ENCODE measurements at places on chromosomes 11 and 22. TPM values are rescaled to one million over a fixed set of nuclear protein-coding genes. Genes with fewer than 3 reads are reported as not detected.
A peak's percentile ranks its signal among the peaks of the same experiment; 100 is the strongest.

DNA sequence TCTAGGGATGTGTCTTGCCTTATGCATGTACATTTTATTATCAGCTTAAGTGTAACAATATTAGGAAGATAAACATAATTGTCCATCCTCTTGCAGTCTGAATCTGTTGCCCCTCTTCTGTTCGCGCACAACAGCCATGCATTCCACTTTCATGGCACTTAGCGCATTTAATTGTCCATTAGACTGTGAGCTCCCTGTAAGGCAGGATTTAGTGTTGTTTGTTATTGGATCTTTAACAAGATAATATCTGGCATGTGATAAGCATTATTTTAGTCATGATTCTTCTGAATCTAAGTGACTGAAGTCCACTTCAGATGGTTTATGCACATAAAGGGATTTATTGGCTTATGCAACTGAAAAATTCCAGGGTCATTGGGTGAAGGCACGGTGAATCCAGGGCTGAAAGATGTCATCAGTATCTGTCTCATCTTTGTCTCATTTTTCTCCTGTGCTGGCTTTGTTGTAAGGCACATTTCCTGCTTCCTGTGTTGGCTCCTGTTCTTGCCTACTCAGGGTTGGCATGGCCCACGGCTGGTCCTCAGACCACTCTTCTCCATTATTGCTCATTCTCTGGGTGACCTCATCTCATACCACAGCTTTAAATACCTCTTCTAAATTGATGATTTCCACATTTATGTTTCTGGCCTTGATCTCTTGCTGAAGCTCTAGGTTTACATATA, 37.6 kb downstream of the ATXN10 start:
- H3K36me3 ChIP-seq, result peaks cover 36% of the 10 kb centered on the region
- H3K27me3 ChIP-seq, result no peaks in the 10 kb centered on the region
- peak overlapping the region; percentile 15 for H3K27ac ChIP-seq
- peaks cover 17% of the 10 kb centered on the region for H3K4me1 ChIP-seq

Gene PATE2
- not detected for total RNA-seq

Gene GRIA4
- not detected for total RNA-seq

DNA sequence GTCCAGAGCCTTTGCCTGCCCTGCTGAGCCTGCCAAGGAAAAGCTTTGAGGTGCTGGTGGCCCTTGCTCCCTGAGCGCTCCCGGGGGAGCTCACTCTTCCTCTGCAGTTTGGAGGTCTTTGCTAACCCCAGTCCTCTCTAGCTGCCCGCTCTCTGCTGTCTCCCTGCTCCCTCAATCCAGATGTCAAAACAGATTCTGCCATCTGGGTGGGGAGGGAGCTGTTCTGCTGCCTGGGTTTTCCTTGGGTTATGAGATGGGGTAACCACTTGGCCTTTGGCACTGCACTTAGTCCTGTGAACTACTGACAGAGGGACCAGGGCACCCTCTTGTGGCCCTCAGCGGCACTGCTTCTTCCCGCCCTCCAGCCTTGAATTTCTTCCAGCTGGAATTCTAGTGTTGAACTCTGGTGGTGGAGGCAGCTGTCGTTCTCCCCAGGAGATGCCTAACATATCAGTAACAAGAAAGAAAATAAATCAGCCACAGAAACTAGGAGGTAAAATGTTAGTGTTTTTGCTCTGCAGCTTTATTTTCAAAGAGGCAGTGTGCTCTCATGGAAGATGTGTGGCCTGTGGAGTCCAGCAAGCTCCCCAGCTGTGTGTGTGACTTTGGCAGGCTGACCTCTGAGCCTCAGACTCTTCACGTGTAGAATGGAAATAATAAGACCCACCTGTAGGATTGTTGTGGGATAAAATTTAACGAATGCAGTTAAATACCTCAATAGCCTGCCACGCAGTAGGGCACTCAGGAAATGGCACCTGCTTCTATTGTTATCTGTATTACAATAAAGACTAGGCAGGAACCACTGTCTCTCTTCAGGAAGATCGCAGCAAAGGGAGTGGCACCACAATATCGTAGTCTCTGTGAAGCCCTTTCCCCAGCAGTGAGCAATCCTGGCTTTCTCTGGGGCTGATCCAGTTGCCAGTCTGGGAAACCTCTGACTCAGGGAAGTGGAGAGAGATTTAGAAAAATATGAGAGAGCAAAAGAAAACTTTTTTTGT, 23.4 kb downstream of the ARFGAP2 start:
- peak; percentile 65 for DNase-seq
- no peak overlapping the region for H3K4me3 ChIP-seq
- H3K4me1 ChIP-seq, result peaks cover 32% of the 10 kb centered on the region

DNA sequence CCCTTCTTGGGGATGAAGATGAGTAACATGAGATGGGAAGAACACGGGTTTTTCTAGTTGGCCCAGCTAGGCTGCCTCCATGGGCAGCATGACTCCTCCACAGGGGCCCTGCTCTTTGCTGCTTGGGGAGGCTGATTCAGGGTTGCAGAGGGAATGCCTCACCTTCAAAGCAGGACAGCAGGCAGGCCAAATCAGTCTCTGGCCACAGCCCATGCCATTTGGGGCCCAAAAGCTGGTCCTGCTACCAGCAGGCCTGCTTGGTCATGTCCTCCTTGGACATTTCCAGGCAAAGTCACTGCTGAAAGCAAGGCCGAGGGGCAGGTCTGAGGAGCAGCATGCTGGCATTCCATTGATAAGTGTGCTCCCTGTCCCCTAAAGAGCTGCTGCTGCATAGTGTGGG, 13.8 kb upstream of the MAPK8IP1 start:
- H3K27ac ChIP-seq, result no peak overlapping the region
- no peak for DNase-seq

Gene DEPDC7
- 1.6 TPM for total RNA-seq

Gene CEND1
- 3.7 TPM for total RNA-seq

DNA sequence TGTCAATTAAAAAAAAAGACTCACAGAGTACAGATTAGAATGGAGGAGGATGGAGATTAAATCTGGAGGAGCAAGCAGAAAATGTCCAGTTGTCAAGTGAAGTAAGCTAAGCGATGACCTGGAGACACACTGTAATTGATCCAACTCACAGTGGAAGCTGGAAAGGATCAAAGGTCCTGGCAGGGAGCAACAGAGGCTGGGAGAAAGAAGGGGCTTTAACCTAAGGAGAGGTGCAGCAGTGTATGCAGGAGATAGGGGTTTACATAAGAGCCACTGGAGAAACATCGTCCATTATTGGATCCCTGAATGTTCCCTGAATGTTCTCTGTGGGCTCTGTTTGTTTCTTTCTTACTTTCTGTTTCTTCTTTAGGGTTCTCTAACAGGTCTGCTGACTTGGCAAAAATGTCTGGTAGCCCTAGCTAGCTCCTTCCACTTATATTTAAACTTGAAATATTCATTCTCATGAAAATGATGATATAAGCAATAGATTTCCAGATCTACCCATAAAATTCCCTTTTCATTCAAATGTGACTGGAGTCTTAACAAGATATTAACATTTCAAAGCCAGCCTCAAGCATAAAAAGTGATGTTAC, 30.1 kb upstream of the CAT start:
- H3K4me3 ChIP-seq, result no peak overlapping the region
- H3K27me3 ChIP-seq, result peaks cover 48% of the 10 kb centered on the region
- no peak overlapping the region for H3K27ac ChIP-seq
- peaks cover 12% of the 10 kb centered on the region for H3K4me1 ChIP-seq
- H3K36me3 ChIP-seq, result peaks cover 3% of the 10 kb centered on the region
- no peak for DNase-seq

- no peak overlapping the region for H3K27ac ChIP-seq
- no peak overlapping the region for H3K4me3 ChIP-seq
- no peak for DNase-seq
- peaks cover 11% of the 10 kb centered on the region for H3K36me3 ChIP-seq
- peaks cover 4% of the 10 kb centered on the region for H3K4me1 ChIP-seq
Measured at GRCh38 chr22:19098157-19098556, 24.1 kb downstream of the DGCR2 start.

- peak overlapping the region; percentile 52 for H3K27ac ChIP-seq
- H3K36me3 ChIP-seq, result peaks cover 11% of the 10 kb centered on the region
- DNase-seq, result no peak
Measured at GRCh38 chr22:40240160-40240559, 62.4 kb downstream of the TNRC6B start.

DNA sequence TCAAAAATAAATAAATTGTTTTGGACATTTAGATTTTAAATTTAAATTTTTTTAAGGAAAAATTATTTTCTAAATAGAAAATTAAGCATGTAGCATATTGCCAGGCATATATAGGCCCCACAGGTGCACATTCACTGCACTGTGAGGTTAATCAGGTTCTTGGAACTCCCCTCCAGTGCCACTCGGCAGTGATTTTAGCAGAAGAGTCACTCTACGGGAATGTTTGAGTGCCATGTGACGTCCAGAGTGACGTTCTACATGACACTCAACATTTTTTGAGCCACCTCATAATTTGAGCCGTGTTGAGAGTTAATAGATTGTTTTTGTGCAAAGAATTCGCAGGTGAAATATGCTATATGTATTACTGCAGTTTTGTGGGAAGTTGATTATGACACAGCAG, 77.4 kb downstream of the SWAP70 start:
- no peak for DNase-seq
- no peak overlapping the region for H3K27ac ChIP-seq
- H3K36me3 ChIP-seq, result peaks cover 26% of the 10 kb centered on the region
- no peaks in the 10 kb centered on the region for H3K27me3 ChIP-seq
- no peak overlapping the region for H3K4me3 ChIP-seq

Gene BET1L
- total RNA-seq, result 28.8 TPM

GRCh38 chr11:124762105-124762623, at the start of gene ESAM:
Gene ESAM, minus strand, starts transcription at chr11:124762290. Its CDS starts 136 bp downstream, at chr11:124762154.
- H3K27me3 ChIP-seq, result peaks cover 42% of the 10 kb centered on the region
- H3K36me3 ChIP-seq, result peaks cover 1% of the 10 kb centered on the region
- H3K4me3 ChIP-seq, result peak within 1 kb of the TSS; percentile 74
- H3K4me1 ChIP-seq, result peaks cover 19% of the 10 kb centered on the region
- DNase-seq, result peak; percentile 79

DNA sequence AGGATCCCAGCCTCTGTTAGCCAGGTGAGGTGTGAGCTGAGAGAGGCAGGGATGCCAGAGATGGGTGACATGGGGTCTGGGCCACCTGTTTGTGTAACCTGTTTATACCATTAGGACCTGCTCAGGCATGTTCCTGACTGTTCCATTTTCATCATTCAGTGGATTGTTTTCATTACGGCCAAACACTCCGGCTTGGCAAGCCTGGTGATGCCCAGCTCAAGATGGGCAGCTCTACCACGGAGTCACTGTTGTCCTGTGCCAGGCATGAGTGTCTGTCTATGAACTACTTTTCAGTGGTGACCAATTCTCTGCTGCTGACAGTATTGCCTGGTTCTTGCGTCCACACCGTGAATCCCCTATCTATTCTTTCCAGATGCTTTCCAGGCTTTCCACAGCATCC, 71.5 kb upstream of the SLC22A12 start:
- H3K27me3 ChIP-seq, result peaks cover 29% of the 10 kb centered on the region
- no peak overlapping the region for H3K27ac ChIP-seq
- no peak for DNase-seq
- H3K4me3 ChIP-seq, result no peak overlapping the region
- no peaks in the 10 kb centered on the region for H3K36me3 ChIP-seq

Gene SLC22A12
- not detected for total RNA-seq

GRCh38 chr11:115751243-115752015, 247.2 kb upstream of the CADM1 start:
- no peaks in the 10 kb centered on the region for H3K4me1 ChIP-seq
- no peak for DNase-seq
- no peaks in the 10 kb centered on the region for H3K36me3 ChIP-seq
- H3K27ac ChIP-seq, result no peak overlapping the region
- peaks cover 3% of the 10 kb centered on the region for H3K27me3 ChIP-seq

Gene C11orf91
- not detected for total RNA-seq

Gene MS4A2
- total RNA-seq, result not detected

- no peak for DNase-seq
- H3K27ac ChIP-seq, result no peak overlapping the region
- no peaks in the 10 kb centered on the region for H3K36me3 ChIP-seq
- H3K27me3 ChIP-seq, result no peaks in the 10 kb centered on the region
- H3K4me3 ChIP-seq, result no peak overlapping the region
Measured at GRCh38 chr11:131666617-131667016, 296.2 kb downstream of the NTM start.

Gene SPTBN2
- 0.41 TPM for total RNA-seq

Gene OR56A1
- total RNA-seq, result not detected

Gene FGF3
- total RNA-seq, result not detected

DNA sequence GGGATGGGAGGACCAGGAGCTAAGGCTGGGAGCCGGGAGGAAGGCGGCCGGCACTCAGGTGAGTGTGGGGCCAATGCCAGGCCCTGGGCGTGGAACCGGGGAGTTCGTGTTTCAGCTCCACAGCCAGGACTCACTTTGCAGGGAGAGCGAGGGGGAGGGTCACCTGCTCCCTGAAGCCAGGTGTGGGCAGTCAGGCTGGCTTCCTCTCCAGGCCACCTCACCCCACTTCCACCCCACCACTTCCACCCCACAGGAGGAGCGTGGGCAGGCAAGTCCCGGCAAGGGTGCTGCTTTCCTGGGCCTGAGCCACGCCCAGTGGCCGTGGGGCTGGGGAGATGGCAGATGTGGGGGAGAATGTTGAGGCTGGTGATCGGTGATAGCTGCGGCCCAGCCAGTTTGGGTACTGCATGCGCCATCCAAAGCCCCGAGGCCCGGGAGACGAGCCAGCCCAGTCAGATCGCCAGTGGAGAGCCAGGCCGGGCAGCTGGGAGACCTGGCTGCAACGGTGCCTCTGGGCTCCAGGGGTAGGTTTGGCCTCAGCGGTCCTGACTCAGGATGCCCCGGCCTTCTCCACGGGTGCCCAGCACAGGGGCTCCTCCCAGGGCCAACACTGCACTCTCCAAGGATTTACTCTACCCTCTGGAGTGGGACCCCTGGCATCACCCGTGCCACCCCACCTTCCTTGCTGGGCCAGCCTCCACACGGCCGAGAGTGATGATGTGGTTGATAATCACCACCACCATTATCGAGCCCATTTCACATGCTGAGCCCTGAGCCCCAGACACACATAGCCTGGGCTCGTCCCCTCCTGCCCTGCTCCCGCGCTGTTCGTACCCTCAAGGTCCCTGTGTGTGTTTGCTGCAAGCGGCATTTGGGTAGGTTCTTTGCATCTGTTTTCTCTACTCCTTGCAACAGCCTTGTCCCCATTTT, 93.8 kb downstream of the WNT7B start:
- no peak overlapping the region for H3K4me3 ChIP-seq
- no peaks in the 10 kb centered on the region for H3K4me1 ChIP-seq
- H3K27me3 ChIP-seq, result peaks cover 33% of the 10 kb centered on the region
- no peaks in the 10 kb centered on the region for H3K36me3 ChIP-seq
- no peak for DNase-seq
- H3K27ac ChIP-seq, result no peak overlapping the region

Gene PYGM
- 3.2 TPM for total RNA-seq

Gene CARNS1
- total RNA-seq, result 1.3 TPM

DNA sequence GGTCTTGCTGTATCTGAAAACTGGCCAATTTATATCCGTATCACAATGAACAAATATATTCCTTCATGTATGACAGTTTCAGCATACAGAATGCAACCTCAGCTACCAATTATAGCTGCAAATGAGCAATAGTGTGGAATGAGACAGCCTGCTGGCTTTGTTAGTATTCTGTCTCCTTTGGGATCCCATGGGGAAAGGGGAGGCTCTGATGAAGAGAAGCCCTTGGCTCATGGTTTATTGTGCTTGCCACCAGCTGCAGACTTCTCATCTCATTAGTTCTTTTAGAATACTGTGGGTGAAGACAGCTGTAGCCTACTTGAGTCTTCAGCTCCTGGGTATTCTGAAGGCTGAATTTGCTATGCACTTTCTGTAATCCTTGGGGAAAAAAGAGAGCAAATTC, 42.4 kb downstream of the PITPNB start:
- DNase-seq, result no peak
- H3K27me3 ChIP-seq, result no peaks in the 10 kb centered on the region
- H3K27ac ChIP-seq, result no peak overlapping the region
- peaks cover 23% of the 10 kb centered on the region for H3K36me3 ChIP-seq
- H3K4me1 ChIP-seq, result peaks cover 36% of the 10 kb centered on the region
- no peak overlapping the region for H3K4me3 ChIP-seq

Gene HEPN1
- total RNA-seq, result not detected

Data from activated CD8-positive, alpha-beta memory T cell treated with anti-CD3 and anti-CD28 coated beads, Interleukin-2, amount 10 ng/mL, durations not matched to agents 7 days and 5 days (primary cell).